Pons (tissue), 1 donor: ENCODE measurements at places on chromosomes 13 and 19.
A peak's percentile ranks its signal among the peaks of the same experiment; 100 is the strongest.

- DNase-seq, result no peak
Observed at GRCh38 chr13:91534996-91535395, 136.6 kb downstream of the GPC5 start.

DNA sequence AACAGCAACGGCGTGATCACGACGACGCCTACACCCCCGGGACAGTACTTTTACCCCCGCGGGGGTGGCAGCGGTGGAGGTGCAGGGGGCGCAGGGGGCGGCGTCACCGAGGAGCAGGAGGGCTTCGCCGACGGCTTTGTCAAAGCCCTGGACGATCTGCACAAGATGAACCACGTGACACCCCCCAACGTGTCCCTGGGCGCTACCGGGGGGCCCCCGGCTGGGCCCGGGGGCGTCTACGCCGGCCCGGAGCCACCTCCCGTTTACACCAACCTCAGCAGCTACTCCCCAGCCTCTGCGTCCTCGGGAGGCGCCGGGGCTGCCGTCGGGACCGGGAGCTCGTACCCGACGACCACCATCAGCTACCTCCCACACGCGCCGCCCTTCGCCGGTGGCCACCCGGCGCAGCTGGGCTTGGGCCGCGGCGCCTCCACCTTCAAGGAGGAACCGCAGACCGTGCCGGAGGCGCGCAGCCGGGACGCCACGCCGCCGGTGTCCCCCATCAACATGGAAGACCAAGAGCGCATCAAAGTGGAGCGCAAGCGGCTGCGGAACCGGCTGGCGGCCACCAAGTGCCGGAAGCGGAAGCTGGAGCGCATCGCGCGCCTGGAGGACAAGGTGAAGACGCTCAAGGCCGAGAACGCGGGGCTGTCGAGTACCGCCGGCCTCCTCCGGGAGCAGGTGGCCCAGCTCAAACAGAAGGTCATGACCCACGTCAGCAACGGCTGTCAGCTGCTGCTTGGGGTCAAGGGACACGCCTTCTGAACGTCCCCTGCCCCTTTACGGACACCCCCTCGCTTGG is 966 bp downstream of the JUNB start:
- no peak for DNase-seq

DNA sequence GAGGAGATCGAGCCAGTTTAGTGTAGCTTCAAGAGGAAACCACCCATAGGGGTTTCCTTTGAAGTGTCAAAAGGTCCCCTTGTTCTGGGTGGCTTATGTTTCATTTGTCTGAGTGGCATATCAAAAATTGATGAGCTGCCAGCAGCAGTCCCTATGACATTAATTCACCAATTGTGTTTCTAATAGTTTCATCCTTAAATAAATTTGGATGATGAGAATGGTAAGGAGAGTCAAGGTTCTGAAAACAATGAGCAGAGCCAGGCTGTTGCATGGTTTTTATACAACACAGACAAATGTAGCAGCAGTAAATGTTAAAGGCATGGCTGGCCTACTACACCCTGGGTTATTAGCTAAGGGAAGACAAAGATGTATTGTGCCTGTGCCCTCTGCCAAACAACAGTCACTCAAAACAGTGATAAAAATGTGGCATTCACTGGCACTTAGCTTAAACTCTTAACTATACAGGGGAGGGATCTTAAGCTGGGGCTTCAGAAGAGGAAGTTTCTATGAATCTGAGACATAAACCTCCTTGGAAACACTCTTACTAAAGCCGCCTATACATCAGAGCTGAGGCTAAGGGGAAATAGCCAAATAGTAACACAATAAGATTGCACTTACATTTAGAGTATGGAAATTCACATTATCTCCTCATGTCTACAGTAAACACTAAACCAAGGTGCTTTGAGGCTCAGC is 200.5 kb downstream of the POU4F1 start:
- no peak for DNase-seq

DNA sequence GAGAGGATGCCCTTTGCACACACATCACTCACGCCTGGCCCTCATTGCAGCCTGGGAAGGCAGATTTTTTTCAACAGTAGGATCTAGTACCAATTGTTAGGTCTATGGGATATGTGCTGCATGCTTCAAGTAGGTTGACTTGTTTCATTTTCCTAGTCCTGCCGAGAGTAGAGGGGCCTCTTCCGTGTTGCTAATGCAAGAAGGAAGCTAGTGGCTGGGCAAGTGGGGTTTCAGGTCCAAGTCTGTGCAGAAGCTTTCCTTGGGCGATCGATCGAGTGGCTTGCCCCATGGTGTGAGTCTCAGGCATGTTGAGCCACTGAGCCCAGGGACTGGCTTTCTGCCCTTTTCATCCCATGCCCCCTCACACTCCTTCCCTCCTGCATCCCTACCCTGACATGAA is 13.7 kb downstream of the ILF3 start:
- DNase-seq, result no peak

GRCh38 chr19:19821366-19821951 is at the start of gene ZNF506:
Gene ZNF506, minus strand, starts transcription at chr19:19821750. Its CDS starts 147 bp downstream, at chr19:19821603.
- peak; percentile 97 for DNase-seq

DNA sequence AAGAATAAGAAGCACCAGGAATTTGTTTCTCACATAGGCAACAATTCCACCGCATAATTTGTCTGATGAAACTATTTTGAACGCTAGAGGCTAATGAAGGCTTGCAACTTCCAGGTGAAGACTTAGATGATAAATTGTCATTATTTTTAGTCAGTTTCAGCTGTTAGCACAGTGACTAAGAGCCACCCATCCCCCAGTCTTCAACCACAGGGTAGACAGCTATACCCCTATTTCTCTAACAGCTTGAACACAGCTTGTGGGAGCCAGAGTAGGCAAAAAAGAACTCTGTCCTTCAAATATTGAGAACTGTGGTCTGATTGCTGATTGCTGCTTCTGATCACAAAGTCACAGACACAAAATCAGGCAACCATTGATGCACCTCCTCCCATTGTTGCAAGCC is 1124.8 kb upstream of the PRR20A start:
- DNase-seq, result peak; percentile 6

- DNase-seq, result no peak
Observed at GRCh38 chr19:28977826-28978225, 235.1 kb downstream of the UQCRFS1 start.

GRCh38 chr13:36559375-36559774 is 114.4 kb upstream of the SERTM1 start:
- DNase-seq, result no peak

DNA sequence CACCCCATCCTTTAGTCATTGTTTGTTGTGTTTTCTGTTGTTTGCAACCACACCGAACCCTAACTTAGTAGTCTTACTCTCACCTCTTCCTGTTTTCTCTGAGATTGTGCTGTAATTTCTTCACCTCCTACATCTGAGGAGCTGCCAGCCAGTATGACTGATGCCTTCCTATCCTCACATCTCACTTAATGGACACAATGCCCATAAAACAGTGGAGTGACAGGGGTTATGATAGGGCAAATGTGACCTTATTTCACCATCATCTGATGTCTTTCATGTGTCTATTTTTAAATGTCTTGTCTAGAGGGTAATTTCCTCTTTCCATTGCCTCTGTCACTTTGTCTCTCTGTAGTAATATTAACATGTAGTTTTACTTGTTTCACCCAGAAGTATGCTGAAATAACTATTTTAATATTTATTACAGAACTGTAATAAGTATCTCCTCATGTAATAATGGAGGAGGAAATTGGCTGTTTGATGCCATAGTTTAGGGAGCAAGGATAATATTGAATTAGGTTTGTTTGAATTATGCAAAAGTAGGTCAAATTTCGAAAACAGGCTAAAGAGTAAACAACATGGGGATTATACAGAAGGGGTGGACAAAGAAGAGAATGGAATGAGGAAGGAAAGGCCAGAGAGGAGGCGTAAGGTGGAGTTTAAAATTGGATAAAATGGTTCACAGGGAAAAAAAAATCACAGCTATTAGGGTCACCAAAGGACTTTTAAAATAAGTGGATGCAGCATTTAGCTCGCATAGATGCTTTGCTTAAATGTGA is 103.5 kb upstream of the SPRY2 start:
- DNase-seq, result peak; percentile 72

DNA sequence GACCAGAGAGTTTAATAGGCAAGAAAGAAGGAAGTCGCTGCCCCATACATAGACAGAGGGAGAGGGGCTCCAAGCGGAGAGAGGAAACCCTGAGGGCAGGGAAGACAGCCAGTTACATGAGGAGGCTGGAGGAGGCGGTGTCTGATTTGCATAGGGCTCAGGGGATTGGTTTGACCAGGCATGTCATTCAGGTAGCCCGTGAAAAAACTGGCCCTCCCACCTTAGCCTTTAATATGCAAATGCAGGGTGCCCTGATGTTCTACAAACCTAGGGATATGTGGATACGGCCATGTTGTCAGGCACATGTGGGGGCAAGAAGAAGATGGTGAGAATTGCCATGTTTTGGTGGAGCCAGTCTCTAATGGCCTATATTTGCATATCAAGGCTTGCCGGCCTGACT is 1461.6 kb downstream of the PCDH9 start:
- no peak for DNase-seq

DNA sequence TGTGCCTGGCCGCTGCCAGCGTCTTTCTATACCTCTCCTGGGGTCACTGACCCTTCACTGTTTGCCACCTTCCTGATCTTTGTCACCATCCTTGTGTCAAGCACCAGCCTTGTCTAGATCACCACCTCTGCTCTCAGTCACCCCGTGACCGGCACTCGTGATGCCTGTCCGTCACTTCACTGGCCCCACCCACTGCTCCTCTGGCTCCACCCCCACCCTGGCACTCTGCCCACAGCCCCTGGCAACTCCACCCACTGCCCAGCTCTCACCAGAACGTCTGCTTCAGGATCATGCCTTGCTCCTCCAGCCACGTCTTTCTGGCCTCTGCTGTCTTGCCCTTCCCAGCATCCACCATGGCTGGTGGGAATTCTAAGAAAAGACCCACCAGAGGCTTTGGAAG is 24.8 kb upstream of the PLA2G4C start:
- DNase-seq, result no peak

- DNase-seq, result no peak
Observed at GRCh38 chr19:5155586-5156210, 184.9 kb downstream of the PTPRS start.

DNA sequence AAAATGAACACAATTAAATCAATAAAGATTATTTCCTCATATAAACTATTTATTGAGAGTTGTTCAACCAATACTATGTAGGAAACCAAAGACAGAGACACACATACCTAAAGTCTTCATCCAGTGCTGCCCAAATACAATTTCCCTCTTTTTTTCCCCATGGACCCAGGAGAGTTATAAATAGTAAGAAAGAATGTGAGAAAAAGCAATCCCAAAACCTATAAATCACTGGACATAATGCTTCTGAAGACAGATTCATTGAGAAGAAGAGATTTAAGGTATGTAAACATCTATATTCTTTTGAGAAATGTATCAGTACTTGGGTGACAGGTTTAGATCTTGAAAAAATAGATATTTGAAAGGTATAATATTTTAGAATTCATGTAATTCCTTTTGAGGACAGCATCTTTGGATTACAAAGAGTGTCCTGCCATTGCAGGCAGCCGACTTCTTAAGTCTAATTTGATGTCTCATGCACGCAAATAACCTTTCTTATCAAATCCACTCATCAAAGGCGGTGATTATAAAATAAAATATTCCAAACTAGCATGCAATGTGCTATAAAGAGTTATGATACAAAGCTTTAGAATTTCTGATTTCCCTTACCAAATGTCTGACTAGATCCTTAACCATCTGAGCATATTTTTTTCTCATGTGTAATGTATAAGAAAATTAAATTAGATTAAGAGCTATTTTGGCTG is 739.4 kb downstream of the LIG4 start:
- DNase-seq, result no peak

- DNase-seq, result no peak
Observed at GRCh38 chr19:11624069-11624463, 26.8 kb downstream of the ZNF627 start.

- DNase-seq, result no peak
Observed at GRCh38 chr19:6568816-6569215, 22.1 kb downstream of the CD70 start.
